ENCODE measurements at places on chromosomes 3 and 15. TPM values are rescaled to one million over a fixed set of nuclear protein-coding genes. Genes with fewer than 3 reads are reported as not detected.

GRCh38 chr3:50195501-50196252 lies 4.3 kb downstream of the GNAT1 start:
- DNase-seq, result no peak

- no peak for DNase-seq
These were observed 89.4 kb upstream of the RGMA start for GRCh38 chr15:93178371-93178770.

GRCh38 chr3:5739299-5739935 lies 551.9 kb downstream of the EDEM1 start:
- no peak for DNase-seq

DNA sequence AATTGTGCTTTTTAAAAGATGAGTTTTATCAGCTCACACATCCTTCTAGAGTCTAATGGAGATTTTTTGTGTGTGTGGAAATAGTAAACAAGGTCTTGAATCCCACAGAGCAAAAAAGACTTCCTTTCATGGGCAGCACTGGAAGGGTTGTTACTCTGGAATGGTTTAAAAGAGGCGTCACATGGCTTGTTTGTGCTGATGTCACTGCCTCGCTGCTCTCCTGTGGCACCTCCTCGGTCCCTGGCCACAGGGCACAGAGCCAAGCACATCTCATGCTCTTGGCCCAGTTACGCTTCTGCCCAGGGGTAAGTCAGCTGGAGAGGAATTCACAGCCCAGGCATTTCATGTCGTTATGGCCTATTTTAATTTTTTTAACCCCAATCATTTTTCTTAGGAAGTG lies 53.2 kb downstream of the PGPEP1L start:
- peak; percentile 95 for DNase-seq

GRCh38 chr15:87649175-87649574 lies 607.4 kb downstream of the NTRK3 start:
- DNase-seq, result no peak

The GLDN gene
- 18.9 TPM for total RNA-seq

The CTXND1 gene
- 3.8 TPM for total RNA-seq

Data from adrenal gland (tissue), 19 donors.